Fibroblast of skin of right biceps (primary cell): ENCODE measurements at places on chromosomes 3 and 15.

DNA sequence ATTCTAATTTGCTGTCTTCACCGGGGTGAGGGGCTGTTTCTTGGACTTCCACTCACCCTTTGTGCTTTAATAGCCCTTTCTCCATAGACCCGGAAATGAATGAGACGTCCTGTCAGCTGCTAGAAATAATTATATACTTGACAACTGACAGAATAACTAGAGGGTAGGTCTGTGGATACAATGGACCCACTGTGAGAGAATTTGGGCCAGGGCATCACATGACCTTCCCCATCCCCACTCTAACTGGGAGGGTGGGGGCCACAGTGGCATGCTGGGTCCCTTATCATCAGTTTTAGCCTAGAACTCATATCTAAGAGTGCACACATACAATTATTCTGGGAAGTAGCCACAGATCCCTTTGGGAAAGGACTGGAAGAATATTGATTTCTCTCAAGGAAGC, 25.9 kb upstream of the MINAR1 start:
- no peak for DNase-seq

DNA sequence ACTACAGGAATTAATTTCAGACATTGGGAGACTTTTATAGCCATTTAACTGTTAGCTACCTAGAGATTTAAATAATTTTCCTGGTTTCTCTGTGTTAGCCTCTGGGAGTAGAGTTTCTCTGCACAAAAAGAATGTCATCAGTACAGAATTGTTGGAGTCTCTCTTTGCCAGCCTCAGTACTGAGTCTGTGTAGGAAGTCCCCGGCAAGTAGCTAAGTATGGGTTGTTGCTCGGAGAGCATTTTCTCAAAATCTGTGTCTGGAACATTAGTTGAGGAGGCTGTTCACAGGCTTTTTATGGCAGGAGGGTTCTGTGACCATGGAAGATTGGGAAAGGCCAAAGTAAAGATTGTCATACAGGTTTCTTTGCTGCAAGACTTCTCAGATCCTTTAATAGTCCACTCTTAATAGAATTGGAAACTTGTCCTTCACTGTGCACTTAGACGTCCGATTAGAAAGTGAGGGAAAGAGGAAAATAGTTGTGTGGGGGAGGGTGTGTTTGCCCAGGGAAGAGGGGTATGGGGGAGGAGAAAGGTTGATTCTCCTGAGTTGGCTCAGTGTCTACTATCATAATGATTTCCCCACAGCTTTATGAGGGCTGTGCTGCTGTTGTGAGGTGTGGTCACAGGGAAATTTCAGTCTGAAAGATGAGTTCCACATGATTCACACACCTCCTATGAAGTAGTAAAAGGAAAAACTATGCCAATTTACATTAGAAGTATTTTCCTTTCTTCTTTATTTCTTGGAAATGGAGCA, 207.1 kb downstream of the PTPRG start:
- peak; percentile 53 for DNase-seq

GRCh38 chr3:42961633-42962032, 17.5 kb upstream of the GASK1A start:
- peak; percentile 47 for DNase-seq

GRCh38 chr3:40304352-40304751, 5.2 kb upstream of the EIF1B start:
- DNase-seq: no peak

DNA sequence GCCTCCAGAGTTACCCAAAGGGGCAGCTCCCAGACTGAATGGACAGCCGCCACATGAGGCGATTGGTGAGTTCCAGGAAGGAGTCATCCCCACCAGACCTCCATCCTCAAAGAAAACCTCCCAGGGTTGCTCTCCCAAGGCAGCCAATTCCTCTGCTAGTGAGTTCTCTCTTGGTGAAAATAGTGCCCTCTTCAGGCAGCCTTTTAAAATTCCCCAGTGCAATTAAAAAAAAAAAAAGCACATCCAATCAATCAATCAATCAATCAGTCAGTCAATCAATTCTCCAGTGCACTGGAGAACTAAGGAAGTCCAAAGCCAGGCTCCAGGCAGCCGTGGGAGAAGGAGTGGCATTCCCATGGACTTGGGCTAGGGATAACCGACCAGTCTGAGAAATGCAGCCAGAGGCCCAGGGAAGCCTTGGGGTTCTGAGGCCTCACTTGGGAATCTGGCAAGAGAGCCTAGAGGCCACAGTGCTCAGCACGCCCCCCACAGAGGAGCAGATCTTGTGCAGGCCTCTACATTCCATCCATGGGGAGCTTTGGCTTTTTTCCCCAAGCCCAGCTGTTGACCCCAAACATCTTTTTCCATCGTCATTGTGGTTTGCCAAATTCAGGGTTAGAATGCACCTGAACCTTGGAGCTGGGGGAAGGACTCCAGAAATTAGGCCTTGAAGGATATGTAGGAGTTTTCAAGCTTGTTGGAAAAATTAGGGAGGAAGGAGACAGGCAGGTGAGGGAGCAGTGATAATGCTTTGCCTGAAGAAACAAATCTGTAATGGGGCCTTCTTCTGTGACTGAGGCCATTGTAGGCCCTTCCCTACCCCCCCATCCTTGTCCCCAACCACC, 4.8 kb downstream of the PAQR5 start:
- peak; percentile 14 for DNase-seq

DNA sequence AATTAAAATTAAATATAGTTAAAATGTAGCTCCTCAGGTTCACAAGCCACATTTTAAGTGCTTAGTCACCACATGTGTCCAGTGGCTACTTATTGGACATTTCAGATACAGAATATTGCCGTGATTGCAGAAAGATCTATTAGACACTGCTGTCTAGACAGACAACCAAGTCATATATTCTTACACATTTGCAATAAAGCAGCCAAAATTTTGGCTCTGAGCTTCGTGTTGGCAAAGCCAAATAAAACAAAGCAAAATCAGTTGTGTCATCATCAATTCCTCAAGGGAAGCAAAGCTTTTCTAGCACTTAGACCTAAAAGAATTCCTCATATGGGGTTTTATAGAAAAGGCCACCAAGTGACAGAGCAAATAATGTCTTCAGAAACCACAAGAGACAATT, 193.1 kb upstream of the LPP start:
- peak; percentile 44 for DNase-seq

DNA sequence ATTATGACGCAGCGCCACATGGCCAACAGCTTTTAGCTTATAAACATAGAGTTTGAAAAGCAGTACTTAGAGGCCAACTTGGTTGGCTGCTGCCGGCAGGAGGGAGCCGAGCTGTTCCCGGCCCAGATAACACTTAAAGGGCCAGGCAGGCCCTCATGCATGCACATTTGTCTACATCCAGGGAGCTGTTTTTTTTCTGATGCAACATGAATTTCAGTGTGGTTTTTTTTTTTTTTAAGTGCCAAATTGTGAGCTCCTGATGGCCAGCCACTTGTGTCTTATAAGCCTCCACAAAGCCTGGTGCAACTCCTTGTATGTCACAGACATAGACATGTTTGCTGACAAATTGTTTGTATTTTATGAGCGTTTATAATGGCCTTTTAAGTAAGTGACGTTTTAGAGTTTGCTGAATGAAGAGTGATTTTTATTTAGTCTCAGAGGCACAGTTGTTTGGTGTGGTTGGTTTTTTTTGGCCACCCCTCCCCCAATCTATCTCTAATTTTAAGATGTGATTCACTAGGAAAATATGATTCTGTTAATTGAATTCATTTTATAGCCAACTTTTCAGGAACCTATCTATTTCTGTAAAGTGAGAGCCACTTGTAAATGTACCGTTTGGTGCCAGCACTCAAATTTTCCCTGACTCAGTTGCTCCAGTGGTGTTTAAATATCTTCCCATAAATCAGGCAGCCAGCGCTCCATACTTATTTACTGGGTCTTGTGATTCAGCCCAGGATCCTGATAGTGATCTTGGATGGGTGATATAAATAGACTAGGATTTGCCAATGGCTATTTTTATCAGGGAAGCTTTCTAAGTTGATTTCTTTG, 134.3 kb downstream of the VGLL4 start:
- DNase-seq: peak; percentile 94

- peak; percentile 3 for DNase-seq
Measured at GRCh38 chr3:52801839-52802238, 7.2 kb downstream of the ITIH3 start.

- DNase-seq: no peak
Measured at GRCh38 chr3:123869165-123869564, 15.0 kb downstream of the MYLK start.

DNA sequence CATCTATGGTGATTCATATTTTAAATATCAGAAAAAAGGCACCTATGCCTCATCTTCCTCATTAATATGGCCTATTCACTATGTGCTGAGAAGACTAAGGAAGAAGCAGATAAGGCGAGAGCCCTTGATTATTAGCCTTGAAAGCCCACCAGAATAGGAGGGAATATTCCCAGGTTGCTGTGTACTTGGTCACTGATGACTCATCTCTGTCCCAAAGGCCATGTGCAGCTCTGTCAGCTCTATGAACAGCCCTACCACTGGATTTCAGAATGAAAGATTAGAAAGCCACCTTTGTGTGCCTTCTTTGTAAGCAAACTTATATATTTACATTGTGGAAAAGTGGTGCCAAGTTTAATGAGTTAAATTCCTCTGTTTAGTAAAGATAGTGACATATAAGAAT, 211.5 kb downstream of the NFKBIZ start:
- DNase-seq: no peak

- DNase-seq: peak; percentile 63
Measured at GRCh38 chr15:80660119-80660518, 35.0 kb upstream of the ABHD17C start.

- DNase-seq: no peak
Measured at GRCh38 chr15:75948761-75949296, 45.2 kb downstream of the FBXO22 start.

- peak; percentile 30 for DNase-seq
Measured at GRCh38 chr15:43625106-43625505, 6.5 kb upstream of the STRC start.

DNA sequence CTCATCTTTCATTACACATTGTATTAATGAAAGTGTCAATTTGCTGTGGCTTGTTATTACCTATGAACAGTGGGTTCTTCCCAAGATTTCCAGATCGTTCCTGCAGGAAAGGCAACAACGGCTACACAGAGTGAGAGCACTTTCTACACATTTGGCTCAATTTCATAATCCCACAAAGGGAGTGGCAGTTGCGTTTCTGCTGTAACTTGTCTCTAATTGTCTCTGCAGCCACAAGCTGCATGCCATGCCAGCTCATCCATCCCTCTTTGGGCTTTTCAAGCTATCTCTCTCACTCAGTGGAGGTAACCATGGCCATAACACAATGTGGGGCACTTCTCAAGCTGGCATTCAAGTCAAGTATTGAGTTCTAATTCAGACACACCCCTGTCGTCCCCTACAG, 27.7 kb upstream of the CPNE4 start:
- no peak for DNase-seq

GRCh38 chr3:143775459-143775858, 72.8 kb downstream of the SLC9A9 start:
- peak; percentile 31 for DNase-seq

DNA sequence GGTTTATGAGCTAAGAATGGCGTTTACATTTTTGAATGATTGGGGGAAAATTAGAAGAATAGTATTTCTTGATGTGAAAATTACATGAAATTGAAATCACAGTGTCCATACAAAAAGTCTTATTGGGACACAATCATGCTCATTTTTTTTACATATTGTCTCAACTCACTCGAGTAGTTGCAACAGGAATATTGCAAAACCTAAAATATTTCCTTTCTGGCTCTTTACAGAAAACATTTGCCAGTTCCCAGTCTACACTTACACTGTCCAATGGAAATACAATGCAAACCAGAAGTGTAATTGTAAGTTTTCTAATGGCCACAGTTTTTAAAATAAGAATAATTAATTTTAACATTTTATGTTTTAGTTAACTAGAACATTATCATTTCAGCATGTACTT, 137.8 kb downstream of the SAMMSON start:
- no peak for DNase-seq

DNA sequence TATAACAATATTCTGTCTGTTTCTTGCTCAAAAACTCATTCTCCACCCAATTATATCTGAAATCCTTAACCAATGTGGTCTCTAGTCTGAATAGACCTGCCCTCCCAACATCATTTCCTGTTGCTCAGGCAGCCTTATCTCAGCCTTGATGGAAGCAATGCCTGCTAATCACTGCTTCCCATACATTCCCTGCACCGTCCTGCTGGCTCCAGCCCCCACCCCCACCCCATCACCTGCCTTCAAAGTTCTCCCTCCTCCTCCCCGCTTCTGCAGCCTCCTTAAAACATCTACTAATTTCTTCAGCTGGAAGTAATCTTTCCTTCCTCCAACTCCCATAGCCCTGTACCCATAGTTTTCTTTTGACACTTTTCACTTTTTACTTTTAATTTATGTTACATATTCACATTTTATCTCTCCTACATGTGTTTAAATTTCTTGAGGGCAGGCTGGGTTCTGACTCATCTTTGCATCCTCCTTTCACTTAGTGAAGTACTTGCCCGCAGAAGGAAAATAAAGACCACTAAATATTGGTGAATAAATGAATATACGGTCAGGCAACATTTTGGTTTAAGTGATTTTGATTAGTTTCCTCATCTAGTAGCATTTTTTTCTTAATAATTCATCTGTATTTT, 98.2 kb downstream of the MEIS2 start:
- DNase-seq: no peak

- DNase-seq: no peak
Measured at GRCh38 chr3:150751781-150752263, 11.1 kb downstream of the SIAH2 start.

- no peak for DNase-seq
Measured at GRCh38 chr15:58501006-58501405, 69.2 kb downstream of the LIPC start.

DNA sequence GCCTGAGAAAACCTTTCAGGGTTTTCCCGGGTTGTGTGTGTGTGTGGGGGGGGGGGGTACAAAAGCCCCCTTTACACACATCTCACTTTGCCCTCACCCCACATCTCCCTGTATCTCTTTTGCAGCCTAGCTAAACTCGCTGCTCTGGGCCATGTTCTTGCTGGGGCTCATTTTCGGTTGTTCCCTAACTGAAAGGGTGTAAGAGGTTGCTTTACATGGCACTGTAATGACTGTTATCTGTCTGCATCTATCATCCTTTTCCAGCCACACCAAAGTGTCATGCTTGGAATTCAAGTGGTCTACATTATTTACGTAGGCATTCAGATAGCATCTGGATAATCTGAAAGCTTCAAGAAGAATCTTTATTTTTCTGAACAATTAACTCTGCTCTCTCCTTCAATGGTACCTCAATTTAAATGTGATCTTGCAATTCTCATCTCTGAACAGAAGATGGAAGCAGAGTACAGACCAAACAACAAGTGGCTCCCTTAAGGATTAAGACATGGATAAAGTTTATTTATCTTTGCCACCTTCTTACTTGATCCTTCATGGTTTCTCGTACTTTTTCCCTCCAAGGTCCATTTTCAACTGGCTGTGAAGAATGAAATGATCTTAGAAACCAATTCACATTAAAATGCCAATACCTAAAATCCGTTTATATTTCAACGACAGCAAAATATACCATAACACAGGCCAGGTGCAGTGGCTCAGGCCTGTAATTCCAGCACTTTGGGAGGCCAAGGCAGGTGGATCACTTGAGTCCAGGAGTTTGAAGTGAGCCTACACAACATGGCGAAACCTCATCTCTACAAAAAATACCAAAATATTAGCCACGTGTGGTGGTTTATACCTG, 34.9 kb downstream of the DCLK3 start:
- peak; percentile 47 for DNase-seq
